ENCODE measurements at places on chromosomes 4 and X. TPM values are rescaled to one million over a fixed set of nuclear protein-coding genes. Genes with fewer than 3 reads are reported as not detected.

Gene CFAP299
- not detected for total RNA-seq

Gene CT45A5
- not detected for total RNA-seq

Gene VCX3A
- total RNA-seq: 0.28 TPM

Gene GAGE12F
- 0.63 TPM for total RNA-seq

Gene GABRE
- total RNA-seq: 2.1 TPM

Gene FGFR3
- total RNA-seq: 48.5 TPM

Gene PARM1
- total RNA-seq: 0.40 TPM

Gene FAM9C
- not detected for total RNA-seq

Gene IL13RA2
- total RNA-seq: 0.88 TPM

Gene LRIT3
- 0.08 TPM for total RNA-seq

Gene TMPRSS11E
- total RNA-seq: not detected

Gene SORCS2
- total RNA-seq: 0.35 TPM

Gene MTHFD2L
- total RNA-seq: 21.0 TPM

Gene ANOS1
- 0.25 TPM for total RNA-seq

Gene MAGEA2
- not detected for total RNA-seq

Gene PDCL2
- total RNA-seq: not detected

Gene PITX2
- total RNA-seq: not detected

Gene TMEM271
- total RNA-seq: not detected

Gene SPANXN4
- not detected for total RNA-seq

Gene SFRP2
- 0.55 TPM for total RNA-seq

Gene ASB5
- total RNA-seq: not detected

Gene F8A2
- total RNA-seq: 7.7 TPM

Gene SPOCK3
- not detected for total RNA-seq

Gene ZNF275
- 11.2 TPM for total RNA-seq

Gene BEND2
- not detected for total RNA-seq

Gene FGFRL1
- 64.8 TPM for total RNA-seq

Gene ARSH
- total RNA-seq: not detected

Gene C4orf51
- total RNA-seq: not detected

Gene CENPVL1
- total RNA-seq: not detected

Gene FGD1
- total RNA-seq: 1.1 TPM

Gene TBX22
- total RNA-seq: not detected

Gene SMIM10L2A
- 0.10 TPM for total RNA-seq

Gene SHOX
- total RNA-seq: not detected

Gene PAGE5
- 0.73 TPM for total RNA-seq

Gene UGT2A3
- total RNA-seq: 16.6 TPM

Gene CT47A7
- not detected for total RNA-seq

Gene ETDA
- total RNA-seq: not detected

Data from left lobe of liver (tissue), 2 donors.